Caudate nucleus (tissue), 63 donors: ENCODE measurements at places on chromosomes 3 and 15.
A peak's percentile ranks its signal among the peaks of the same experiment; 100 is the strongest.

DNA sequence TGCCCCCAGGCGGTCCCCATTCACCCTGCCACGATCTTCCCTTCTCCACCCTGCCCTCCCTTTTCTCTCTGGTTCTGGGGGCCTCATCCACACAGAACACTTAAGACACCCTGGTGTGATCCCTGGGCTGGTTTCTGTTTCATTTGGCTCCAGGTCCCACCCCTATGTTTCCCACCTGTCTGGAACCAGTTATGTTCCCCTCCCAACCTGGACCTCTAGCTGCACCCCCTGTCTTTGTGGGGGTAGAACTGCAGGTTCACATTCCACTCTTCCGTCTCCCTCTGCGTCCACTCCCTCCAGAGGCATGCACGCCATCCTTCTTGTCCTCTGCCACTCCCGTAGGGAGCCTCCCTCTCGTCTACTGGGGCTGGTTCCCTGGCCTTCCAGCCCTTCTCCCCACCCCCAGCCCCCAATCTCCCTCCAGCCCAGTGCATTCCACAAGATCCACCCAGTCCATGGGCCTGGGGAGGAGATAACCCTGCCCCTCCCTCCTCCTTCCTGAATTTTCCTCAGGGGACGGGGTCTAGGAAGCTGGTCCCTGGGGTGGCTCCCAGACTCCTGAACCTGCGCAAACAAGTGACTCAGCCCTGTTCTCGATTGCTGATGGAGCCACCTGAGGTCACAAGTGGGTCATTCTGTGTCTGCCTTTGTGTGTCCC is 73.8 kb downstream of the ABTB1 start:
- DNase-seq, result no peak

- DNase-seq, result no peak
Measured at GRCh38 chr3:53712817-53713388, 133.3 kb downstream of the CHDH start.

DNA sequence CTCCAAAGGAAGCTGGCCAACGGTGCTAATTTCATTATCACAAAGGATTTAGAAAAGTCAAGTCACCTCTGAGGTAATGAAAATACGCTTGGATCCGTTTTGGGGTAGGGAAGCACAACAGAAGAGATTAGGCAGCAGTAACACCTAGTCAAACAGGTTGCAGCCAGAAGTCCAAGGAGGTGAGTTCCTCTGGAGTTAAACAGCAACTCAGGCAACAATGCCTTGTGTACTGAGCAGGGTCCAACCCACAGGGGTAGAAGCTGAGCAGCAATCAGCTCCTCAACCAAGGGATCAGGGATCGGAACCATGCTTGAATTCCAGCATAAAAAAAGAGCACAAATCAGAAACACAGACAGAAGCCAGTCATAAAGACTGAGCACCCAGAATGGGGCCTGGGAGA is 88.1 kb upstream of the SPRED1 start:
- no peak for DNase-seq

GRCh38 chr3:148494451-148494850 is 203.3 kb upstream of the AGTR1 start:
- no peak for DNase-seq

GRCh38 chr15:84811151-84811550 is 6.0 kb upstream of the ALPK3 start:
- no peak for DNase-seq

DNA sequence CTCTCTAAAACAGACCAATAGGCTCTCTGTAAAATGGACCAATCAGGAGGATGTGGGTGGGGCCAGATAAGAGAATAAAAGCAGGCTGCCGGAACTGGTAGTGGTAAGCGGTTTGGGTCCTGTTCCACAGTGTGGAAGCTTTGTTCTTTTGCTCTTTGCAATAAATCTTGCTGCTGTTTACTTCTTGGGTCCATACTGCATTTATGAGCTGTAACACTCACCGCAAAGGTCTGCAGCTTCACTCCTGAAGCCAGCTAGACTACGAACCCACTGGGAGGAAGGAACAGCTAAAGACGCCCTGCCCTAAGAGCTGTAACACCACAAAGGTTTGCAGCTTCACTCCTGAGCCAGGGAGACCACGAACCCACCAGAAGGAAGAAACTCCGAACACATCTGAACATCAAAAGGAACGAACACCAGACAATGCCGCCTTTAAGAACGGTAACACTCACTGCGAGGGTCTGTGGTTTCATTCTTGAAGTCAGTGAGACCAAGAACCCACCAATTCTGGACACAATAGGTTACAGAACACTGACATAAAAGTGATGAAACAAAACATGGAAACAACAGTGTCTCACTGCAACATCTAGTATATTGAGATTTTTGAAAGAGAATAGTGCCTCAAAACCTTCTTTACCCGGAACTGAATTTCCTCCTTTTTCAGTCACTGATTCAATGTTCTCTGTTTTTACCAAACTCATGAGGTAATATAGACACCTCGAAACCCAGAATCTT is 28.8 kb upstream of the PLSCR2 start:
- no peak for DNase-seq

DNA sequence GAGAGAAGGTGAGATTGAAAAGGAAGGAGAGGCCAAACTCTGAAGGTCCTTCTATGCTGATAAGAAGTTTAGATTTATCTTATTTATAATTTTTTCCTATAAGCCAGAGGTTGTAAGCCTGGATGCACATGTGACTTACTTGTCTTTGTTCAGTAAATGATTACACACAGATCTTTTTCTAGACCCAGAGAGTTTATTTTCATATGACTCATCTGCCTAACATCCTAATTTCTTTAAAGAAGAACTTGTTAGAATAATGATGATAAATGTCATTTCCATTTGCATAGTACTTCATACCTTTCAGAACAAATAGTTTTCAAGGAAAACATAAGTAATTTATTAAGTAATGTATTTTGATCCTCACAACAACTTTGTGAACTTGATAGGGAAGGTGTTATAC is 434.8 kb upstream of the DPH6 start:
- peak; percentile 32 for DNase-seq

DNA sequence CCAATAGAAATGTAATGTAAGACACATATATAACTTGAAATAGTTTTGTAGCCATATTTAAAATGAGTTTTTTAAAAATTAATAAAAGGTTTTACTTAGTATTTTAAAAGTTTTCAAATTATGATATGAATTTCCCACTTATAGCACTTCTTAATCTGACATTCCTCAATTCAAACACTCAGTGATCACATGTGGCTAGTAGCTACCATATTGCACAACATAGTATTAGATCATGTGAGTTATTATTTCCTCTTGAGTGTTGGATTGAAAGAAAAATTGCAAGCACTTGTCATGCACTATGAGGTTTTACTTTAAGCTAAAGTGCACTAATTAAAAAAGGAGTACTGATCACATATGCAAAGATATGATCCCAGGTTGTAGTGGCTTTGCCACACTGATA is 453.4 kb upstream of the ROBO2 start:
- DNase-seq, result no peak

- DNase-seq, result no peak
Measured at GRCh38 chr15:27271258-27271657, 300.3 kb downstream of the GABRG3 start.

DNA sequence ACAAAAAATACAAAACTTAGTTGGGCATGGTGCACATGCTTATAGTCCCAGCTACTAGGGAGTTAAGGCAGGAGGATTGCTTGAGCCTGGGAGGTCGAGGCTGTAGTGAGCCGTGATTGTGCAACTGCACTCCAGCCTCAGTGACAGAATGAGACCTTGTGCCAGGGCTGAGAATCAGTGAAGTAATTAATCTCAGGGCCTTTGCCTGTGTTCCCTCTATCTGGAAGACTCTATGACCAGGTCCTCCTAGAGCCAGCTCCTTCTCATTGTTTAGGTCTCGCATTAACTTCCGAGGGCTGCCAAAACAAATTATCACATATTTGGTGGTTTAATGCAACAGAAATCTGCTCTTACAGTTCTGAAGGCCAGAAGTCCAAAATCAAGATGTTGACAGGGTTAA is 41.4 kb upstream of the FLNB start:
- DNase-seq, result no peak

DNA sequence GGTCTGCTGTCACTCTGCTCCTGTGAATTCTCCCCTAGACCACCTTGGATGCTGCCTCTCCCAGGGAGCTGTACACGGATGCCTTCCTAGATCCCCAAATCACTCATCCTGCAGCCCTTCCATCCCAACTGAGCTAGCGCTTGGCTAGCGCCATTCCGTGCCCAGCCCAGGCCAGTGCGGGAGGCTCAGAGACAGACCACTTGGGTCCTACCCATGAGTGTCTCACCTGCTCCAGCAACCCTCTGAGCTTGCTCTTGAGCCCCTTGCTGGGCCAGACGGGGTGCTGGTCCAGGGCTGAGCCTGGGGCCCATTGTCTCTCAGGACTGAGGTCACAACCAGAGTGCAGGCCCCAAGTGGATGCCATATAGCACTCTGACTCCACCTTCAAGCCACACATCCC is 17.7 kb downstream of the SH2D7 start:
- no peak for DNase-seq

- DNase-seq, result no peak
Measured at GRCh38 chr3:133293397-133294110, 106.3 kb upstream of the BFSP2 start.

GRCh38 chr3:72245183-72245811 is 460.3 kb upstream of the PROK2 start:
- peak; percentile 64 for DNase-seq

DNA sequence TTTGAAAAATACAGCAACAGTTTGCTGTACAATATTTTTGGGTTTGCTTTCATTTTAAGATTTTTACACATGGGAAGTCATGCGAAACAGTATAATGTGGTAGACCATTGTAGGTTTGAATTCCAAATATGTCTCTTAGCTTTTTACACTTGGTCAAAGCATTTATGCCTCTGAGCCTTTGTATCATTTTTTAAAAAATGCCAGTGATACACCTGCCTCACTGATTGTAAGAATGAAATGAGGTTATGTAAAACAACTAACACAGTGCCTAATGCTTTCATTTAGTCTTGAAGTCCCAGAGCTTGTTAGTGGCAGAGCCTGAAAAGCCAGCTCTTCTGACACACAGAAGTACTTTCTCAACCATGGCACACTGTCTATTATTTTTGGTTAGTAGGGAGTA is 202.0 kb downstream of the UBE2E2 start:
- no peak for DNase-seq

DNA sequence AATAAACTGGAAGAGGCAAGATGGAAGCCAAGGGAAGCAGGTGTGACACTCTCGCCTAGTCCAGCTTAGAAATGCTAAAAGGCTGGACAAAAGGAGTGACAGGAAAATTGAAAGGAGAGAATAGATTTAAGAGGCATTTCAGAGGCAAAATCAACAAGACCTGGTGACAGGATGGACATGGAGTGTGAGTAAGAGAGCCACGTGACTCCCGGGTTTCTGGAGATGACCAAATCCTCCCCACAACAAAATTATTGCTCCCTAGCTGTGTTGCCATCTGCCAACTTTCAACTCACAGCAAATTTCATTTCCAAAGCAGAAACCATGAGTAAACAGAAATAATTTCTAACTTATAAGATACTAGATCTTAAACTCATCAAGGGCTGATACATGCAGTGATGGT is 52.6 kb downstream of the MTHFS start:
- no peak for DNase-seq
